NCI-H187 treated with DMSO at 0.1 percent for 48 hours (cell line): ENCODE measurements at places on chromosomes 13 and 19.

DNA sequence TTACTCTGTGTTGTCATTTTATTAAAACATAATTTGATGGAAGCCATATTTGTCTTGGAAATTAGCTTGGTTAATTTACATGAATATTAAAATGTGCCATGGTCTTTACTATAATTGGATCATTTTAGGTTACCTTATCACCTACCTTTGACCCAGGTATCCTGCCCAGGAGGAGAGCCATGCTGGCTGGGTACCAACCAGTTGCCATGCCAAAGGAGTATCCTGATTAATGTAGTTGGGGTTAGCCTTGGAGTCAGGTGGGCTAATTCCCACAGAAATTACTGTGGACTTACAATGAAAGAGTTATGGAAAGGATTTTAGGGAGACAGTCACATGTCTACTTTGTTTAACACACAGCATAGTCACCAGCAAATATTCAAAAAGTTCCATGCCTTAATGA lies 32.0 kb downstream of the NDFIP2 start:
- no peak for DNase-seq

- DNase-seq: no peak
These were observed 220.9 kb downstream of the POU4F1 start for GRCh38 chr13:78382491-78382890.

DNA sequence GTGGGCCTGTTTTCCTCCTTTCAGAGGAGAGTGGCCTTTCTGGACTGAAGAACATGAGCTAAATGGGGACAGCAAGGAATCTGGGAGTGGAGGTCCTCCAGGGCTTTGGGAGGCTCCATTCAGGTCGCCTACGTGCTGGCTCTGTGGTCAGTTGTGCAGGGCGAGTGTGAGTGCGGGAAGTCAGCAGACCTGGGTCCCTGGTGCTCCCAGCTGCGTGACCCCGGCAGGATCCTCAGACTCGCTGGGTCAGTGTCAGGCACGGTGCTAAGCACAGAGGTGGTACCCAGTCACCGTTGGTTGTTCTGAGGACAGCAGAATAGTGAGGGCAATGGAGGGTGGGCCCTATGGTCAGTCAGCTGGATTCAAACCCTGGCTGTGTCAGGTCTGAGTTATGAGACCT lies 85.8 kb downstream of the SIPA1L3 start:
- no peak for DNase-seq

GRCh38 chr19:42290523-42291434 lies 11.2 kb upstream of the PRR19 start:
- no peak for DNase-seq

DNA sequence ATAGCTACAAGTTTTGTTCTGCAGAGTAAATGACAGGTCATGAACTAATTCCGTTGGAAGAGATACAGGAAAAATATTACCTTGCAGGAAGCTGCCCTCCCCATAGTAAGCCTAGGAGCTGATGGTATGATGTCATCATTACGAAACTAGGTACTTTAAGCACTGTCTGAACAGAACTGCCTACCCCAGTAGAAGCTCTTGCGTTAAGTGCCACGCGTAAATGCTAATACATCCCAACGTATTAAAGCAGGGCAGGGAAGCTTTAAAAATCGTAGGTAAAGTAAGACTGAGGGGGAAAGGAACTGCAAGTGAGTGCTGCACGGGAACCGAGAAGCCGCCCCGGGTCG lies 572 bp downstream of the UGGT2 start:
- DNase-seq: peak; percentile 24
